ENCODE measurements at places on chromosomes 7 and 10. TPM values are rescaled to one million over a fixed set of nuclear protein-coding genes. Genes with fewer than 3 reads are reported as not detected.

GRCh38 chr7:73623798-73624668 is at the start of gene MLXIPL:
Gene MLXIPL, minus strand, starts transcription at chr7:73624522. Its CDS starts 30 bp downstream, at chr7:73624492.
- peak; percentile 65 for DNase-seq
- peaks cover 59% of the 10 kb centered on the region for H3K27me3 ChIP-seq
- H3K27ac ChIP-seq, result no peak within 1 kb of the TSS
- H3K4me1 ChIP-seq, result peaks cover 6% of the 10 kb centered on the region
- no peaks in the 10 kb centered on the region for H3K36me3 ChIP-seq
- peak within 1 kb of the TSS; percentile 21 for H3K4me3 ChIP-seq

- peaks cover 92% of the 10 kb centered on the region for H3K36me3 ChIP-seq
- no peaks in the 10 kb centered on the region for H3K27me3 ChIP-seq
- H3K4me1 ChIP-seq, result peaks cover 35% of the 10 kb centered on the region
- DNase-seq, result peak; percentile 78
- peak overlapping the region; percentile 5 for H3K27ac ChIP-seq
- H3K4me3 ChIP-seq, result no peak overlapping the region
Observed at GRCh38 chr7:47405921-47406800, 175.8 kb downstream of the TNS3 start.

PPA1 gene
- 199 TPM for total RNA-seq

DNA sequence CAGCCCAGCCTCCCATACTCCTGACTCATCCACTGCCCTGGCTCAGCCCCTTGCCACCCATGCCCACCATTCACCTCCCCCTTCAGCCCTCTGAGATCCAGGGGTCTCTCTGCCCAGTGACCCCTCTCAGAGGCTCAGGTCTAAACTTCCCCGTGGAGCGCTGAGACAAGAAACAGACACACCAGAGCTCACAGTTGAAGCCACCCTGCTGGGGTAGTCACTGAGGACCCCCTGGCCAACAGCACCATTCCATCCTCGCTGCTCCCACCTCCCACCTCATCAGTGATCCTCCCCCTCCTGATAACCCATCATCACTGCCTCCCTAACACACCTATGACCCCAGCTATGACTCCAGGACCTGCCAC is 100.7 kb downstream of the GRID1 start:
- no peaks in the 10 kb centered on the region for H3K27me3 ChIP-seq
- H3K4me1 ChIP-seq, result no peaks in the 10 kb centered on the region
- no peaks in the 10 kb centered on the region for H3K36me3 ChIP-seq
- DNase-seq, result no peak

DNA sequence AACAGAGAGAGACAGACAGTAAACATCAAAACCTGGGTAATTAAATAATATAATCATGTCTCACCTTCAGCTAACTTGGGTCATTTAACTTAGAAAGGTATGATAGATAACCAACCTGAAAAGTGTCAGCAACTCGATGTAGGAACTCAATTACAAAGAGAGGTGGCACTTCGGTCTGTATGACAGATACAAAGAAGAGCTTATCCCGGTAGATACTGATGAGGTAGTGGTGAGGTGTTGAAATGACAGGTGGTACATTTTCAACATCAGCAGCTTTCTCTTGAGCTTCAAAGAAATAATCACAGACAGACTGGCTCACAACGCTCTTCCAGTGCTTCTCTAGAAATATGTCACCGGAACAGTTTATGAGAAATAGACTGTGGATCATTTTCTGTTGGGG is 12.6 kb downstream of the AP3M1 start:
- peaks cover 46% of the 10 kb centered on the region for H3K36me3 ChIP-seq
- H3K4me3 ChIP-seq, result no peak overlapping the region
- H3K27me3 ChIP-seq, result no peaks in the 10 kb centered on the region
- no peaks in the 10 kb centered on the region for H3K4me1 ChIP-seq
- no peak overlapping the region for H3K27ac ChIP-seq

JCAD gene
- total RNA-seq, result 15.6 TPM

DNA sequence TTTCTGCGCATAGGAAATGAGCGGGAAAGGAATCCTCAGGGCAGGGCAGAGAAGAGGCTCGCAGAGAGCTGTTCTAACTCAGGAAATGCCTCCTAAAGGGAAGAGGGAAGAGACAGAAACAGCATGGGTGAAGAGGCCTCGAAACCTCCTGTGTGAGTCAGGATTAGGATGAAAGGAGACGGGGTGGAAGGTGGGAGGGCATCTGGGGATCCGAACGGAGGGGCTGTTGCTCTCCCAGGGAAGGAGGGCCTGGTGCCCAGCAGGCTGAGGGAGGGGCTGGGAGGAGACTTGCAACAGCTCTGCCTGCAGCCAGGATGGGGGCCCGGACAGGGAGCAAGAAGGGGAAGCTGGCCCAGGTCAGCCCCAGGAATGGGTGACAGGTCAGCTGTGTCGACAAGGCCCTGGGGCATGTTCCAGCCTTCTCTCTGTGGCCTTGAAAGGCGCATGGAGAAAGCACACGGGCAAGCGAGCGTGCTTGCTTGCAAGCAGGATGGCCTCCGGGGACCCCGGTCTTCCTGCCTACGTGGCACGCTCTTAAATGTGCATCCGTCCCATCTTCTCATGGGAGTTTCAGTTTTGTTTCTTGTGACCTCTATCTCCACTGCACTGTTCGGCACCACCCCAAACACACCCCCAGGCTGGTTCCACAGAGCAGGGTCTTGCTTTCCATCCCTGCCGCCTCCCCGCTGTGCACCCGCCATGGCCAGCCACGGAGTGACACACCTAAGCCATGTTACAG is 63.5 kb downstream of the HIPK2 start:
- H3K4me1 ChIP-seq, result peaks cover 13% of the 10 kb centered on the region
- peaks cover 48% of the 10 kb centered on the region for H3K36me3 ChIP-seq
- no peaks in the 10 kb centered on the region for H3K27me3 ChIP-seq
- H3K27ac ChIP-seq, result no peak overlapping the region

DNA sequence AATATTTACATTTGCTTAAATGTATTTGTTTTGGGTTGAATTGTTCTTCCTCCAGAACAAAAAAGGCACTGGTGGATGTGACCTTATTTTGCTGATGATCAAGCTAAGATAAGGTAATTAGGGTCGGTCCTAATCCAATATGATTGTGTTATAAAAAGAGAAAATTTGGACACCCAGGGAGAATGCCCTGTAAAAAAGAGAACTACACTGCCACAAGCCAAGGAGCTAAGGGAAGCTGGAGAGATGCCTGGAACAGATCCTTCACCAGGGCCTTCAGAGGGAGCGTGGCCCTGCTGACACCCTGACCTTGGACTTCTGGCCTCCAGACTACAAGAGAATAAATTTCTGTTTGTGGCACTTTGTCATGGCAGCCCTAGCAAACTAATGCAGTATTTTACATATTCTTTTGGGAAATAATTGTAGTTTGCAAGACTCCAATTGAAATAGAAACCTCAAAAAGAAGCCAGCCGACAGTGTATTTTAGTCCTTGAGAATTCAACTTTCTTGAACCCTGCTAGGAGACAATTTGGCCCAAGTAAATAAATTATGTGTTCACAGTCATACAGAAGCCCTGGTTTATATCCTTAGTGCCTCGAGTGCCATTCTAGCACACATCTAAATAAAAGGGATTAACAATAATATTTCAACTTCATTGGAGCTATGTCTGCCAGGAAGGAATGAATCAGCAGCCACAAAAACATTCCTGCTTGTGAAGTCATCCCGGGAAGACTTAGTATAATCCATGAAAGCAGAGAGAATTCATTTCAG is 164.6 kb downstream of the PKD1L1 start:
- DNase-seq, result peak; percentile 95
- peaks cover 61% of the 10 kb centered on the region for H3K4me1 ChIP-seq
- no peak overlapping the region for H3K4me3 ChIP-seq
- peak overlapping the region; percentile 96 for H3K27ac ChIP-seq
- no peaks in the 10 kb centered on the region for H3K36me3 ChIP-seq

DNA sequence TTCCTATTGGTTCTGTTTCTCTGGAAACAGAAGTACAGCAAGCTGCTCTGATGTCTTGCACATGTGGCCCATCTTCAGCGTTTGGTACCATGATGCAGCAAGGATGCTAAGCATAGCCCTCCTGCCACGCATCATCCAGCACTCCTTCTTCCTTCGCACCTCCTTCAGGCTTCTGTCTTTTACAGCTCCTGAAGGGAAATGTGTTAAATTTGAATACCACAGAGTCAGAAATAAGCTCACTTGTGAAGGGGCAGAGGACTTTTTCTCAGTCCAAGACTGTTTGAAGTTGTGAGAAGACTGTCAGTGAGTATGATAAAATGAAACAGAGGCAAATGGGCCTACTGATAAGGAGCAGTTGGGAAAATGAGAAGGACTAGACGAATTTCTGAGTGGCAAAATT is 20.7 kb downstream of the TSPAN13 start:
- 0 out of 2 replicates have a peak, but pooled peaks cover 3% of the 10 kb centered on the region for H3K4me1 ChIP-seq
- no peak overlapping the region for H3K4me3 ChIP-seq
- H3K27ac ChIP-seq, result no peak overlapping the region
- DNase-seq, result no peak
- H3K27me3 ChIP-seq, result no peaks in the 10 kb centered on the region

DNA sequence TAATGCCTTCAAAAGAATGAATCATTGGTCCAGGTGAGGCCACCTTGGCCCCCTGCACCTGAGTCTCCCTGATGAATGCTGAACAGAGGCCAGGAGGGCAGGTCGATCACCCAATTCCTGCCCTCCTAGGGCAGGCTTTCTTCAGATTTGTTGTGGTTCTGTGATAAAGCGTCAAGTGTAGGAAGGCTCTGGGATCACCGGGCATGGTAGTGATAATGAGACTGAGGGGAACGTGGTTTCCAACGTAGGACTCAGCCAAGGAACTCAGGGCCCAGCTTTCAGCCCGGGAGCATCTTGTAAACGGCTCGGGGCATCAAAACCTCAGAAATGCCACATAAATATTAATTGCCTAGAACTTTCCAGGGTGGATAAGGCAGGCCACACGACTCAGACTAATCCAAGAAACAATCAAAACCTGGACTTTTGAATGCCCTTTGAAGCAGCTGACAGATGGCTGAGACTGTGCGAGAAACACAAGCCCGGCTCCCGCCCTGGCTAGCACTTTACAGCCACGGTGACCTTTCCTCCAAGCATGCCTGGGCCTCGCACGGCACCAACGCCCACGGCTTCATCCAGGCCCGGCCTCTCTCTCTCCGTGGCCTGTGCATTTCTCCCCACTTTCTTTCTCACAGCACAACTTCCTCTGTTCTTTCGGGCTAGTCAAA is 239.3 kb upstream of the GRB10 start:
- H3K27ac ChIP-seq, result no peak overlapping the region
- DNase-seq, result no peak
- no peaks in the 10 kb centered on the region for H3K27me3 ChIP-seq
- H3K36me3 ChIP-seq, result no peaks in the 10 kb centered on the region

DNA sequence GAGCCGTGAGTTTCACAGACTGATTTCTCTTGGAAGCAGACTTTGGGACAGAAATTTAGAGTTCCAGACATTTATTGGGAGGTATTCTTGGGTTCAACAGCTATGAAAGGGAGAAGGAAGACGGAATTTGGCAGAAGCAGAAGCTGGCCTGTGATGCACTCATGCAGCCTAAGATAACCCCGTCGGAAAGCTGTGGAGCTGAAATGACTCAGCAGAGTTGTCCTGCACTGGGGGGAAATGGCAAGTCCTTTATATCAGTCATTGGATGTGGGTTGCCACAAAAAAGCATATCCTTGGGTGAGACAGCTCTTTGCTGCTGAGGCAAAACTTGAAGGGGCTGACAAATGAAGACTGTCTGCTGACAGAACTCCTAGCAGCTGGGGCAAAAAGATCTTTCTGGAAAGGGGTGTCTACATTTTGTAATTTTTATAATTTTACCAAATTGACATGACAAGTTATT is 11.5 kb upstream of the MICU1 start:
- no peaks in the 10 kb centered on the region for H3K36me3 ChIP-seq
- H3K4me1 ChIP-seq, result peaks cover 5% of the 10 kb centered on the region
- H3K27me3 ChIP-seq, result no peaks in the 10 kb centered on the region
- DNase-seq, result no peak
- no peak overlapping the region for H3K27ac ChIP-seq

DNA sequence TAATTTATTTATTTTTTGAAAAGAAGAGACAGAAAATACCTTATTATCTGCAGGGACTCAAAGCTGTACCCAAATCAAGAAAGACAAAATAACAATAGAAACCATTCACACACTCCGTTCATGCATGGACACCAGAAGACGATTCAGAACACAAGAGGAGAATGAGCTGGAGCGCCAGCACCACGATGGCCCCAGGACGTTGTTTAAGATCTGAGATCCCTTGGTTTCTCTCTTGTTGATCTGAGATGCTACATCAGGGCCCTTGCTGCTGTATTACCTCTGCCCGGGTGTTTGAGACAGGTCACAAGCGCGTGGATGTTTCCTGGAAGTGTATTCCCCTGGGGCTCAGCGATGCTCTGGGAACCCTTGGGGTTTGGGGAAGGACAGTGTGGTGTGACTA is 46.8 kb downstream of the CHST3 start:
- peaks cover 9% of the 10 kb centered on the region for H3K4me1 ChIP-seq
- H3K36me3 ChIP-seq, result peaks cover 50% of the 10 kb centered on the region

DNA sequence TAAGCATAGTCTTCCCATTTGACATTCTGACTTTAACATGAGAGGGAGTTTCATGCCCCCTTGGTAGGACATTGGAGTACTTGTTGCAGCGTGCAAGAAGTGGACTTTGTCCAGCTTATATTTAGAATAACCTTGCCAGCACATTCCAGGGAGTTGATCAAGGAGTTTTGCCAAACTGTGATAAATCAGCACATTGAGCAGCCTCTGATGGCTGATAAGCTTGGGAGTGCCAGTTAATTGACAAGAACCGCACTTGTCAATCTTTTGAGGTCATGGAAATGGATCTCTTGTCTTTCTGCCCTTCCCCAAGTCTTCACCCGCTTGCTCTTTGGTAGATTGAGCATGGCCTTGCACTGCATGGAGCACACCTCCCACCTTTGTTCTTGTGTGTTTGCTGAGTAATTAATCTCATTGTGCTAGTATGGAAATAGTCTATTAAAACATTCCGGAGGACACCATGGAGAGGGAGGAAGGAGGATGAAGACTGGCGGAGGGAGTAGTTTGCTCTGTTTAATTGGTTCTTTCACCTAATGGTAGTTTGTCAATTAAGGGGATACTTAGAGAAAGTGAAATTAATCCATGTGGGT is 668.5 kb upstream of the GALNT17 start:
- no peaks in the 10 kb centered on the region for H3K27me3 ChIP-seq
- no peak overlapping the region for H3K27ac ChIP-seq
- no peaks in the 10 kb centered on the region for H3K4me1 ChIP-seq
- H3K36me3 ChIP-seq, result no peaks in the 10 kb centered on the region

DNA sequence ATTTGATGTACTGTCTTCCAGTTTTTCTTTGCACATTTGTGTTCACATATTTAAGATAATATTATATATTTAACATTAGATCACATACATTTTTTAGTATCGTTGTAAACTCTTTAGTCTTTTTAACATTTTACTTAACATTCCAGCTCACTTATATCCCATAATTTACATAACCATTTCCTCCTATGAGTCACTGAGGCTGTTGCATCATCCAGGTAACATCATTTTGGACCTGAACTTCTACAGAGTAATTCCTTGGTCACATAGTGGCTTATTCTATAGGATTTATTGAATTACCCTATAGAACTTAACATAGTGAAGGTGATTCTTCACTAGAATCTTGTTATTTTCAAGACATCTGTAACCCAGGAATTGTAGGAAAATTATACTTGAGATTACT is 194.4 kb downstream of the POU6F2 start:
- H3K4me3 ChIP-seq, result no peak overlapping the region
- H3K27ac ChIP-seq, result no peak overlapping the region
- no peaks in the 10 kb centered on the region for H3K27me3 ChIP-seq
- H3K36me3 ChIP-seq, result no peaks in the 10 kb centered on the region

EGR2 gene
- total RNA-seq, result not detected

Measured in SJSA1 (cell line).